ENCODE measurements at places on chromosomes 3 and 15.

DNA sequence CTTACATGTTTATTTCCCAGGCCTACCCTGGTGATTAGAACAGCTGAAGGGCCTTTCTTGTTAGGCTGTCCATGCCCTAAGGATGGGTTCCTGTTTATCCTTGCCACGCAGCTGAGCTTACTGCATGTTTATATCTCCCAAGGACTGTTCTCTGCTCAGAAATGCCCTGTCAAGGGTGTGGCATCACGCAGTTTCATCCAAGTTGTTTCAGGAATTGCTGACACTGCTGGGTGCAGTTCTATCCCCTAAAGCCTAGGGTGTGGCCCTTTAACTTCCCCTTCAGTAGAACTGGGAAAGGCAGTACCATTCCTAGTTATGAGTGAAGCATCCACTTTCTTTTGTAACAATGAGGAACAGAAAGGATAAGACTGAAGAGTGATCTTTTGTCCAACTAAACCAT lies 5.0 kb downstream of the ELL3 start:
- DNase-seq, result no peak

- peak; percentile 40 for DNase-seq
Measured at GRCh38 chr15:40150163-40150925, 10.5 kb upstream of the BUB1B start.

GRCh38 chr3:184574515-184575417 lies 13.2 kb downstream of the EPHB3 start:
- no peak for DNase-seq

GRCh38 chr3:130870423-130870822 lies 23.5 kb upstream of the ATP2C1 start:
- DNase-seq, result no peak

GRCh38 chr3:27728195-27729087 lies 6.3 kb upstream of the EOMES start:
- no peak for DNase-seq

DNA sequence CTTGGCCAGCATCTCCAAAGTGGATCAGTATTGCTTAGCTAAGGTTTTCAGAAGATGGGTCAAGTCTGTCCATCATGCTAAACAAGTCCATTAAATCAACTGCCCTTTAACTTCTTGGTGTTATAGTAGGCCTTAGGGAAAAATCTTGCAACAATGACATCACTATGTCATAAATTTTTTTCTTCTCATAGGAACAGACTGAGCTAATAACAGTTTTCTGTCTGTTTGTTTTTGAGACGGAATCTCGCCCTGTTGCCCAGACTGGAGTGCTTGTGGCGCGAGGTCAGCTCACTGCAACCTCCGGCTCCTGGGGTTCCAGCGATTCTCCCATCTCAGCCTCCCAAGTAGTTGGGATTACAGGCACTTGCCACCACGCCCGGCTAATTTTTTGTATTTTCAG lies 94.2 kb downstream of the EFL1 start:
- no peak for DNase-seq

DNA sequence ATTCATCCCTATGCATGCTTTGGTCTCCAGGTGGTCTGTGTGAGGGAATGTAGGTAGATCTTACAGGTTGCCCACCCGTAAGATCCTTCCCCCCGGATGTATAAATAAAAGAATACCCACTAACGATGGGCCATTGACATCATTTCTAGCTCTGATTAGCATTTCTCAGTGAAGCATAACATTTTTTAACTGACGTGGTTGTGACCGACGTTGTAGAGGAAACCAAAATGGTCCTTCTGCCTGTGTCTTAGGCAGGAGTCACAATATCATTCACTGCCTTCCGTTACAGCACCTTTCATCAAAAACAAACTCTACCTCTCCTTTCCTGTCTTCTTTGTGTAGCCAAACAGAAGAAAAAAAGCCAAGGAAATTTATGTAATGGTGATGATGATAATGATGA lies 27.3 kb upstream of the UMPS start:
- no peak for DNase-seq

- no peak for DNase-seq
Measured at GRCh38 chr3:10330319-10330718, 9.4 kb upstream of the SEC13 start.

GRCh38 chr15:20645956-20646355 lies 104.4 kb upstream of the GOLGA6L6 start:
- DNase-seq, result no peak

GRCh38 chr15:89004726-89005030 lies 83.6 kb upstream of the ABHD2 start:
- DNase-seq, result no peak

GRCh38 chr3:165883863-165884478 lies 46.7 kb upstream of the BCHE start:
- DNase-seq, result no peak

DNA sequence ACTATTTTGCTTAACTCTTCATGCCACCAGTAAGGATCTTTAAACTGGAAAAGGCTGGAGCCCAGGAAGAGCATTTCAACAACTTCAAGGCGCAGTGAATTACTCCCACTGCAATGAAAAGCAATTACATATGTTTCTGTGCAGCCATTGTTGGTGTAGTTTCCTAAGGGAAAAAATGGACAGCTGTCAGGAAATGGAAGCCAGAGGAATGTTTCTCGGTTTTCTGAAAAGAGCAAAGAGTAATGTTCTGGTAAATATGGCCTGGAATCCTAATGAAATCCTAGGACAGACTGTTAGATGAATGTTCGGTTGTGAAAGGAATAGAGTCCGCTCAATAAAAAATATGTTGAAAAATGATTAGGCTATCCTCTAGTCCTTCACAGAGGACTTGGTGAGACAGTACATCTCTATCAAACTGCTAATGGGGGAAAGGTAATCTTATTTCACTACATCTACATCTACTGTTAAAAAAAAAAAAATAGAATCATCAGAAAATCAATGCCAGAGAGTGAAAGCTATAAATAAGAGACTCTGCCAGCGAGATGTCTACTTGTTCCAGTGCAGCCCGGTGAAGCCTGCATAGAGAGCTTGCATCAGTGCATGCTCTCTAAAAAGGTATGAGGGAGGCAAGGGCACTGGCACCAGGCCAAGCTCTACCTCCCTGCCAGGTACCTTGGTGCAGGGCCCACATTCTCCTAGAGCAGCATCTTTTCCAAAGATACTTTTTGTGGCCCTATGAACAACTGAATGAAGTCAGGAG lies 68.2 kb upstream of the TJP1 start:
- DNase-seq, result no peak

GRCh38 chr3:23993556-23994243 lies 48.6 kb downstream of the NR1D2 start:
- DNase-seq, result no peak

DNA sequence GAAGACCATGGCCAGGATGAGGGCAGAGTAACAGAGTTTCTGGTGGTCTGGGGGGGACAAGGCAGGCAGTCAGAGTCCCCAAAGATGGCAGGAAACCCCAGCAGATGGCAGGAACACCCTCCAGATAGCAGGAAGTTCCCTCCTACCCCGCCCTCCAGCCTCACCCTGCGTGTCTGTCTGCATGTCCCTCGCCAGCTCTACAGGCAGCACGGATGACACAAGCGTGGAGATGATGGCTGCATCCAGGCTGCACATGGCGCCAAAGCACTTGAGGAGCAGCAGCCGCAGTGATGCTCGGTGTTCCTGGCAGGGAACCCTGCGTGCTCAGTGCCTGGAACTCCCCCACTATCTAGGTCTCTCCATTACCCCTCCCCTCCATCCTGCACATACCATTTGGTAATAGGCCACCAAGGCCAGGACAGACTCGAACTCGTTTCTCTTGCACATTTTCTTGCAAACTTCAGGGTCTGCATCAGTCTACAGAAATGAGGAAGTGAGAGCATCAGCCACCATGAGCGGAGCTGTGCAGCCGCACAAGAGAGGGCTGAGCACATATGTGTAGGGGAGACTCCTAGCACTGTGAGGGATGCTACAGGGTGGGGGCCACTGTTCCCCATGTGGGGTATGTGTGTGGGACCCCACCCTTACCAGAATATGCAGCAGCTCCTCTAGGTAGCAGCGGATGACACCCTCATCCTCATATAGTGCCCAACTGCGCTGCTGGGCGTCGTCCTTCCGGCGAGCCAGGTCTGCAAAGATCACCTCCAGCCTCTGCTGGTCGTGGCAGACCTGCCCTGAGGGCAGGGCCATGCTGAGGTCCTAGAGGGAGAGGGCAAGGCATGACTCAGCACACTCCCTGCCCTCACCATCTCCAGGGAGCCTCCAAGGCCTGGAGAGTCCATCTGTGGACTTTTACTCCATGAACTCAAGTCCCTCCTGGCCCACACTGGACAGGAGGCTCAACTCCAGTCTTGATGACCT lies 6.0 kb downstream of the NCKIPSD start:
- no peak for DNase-seq

DNA sequence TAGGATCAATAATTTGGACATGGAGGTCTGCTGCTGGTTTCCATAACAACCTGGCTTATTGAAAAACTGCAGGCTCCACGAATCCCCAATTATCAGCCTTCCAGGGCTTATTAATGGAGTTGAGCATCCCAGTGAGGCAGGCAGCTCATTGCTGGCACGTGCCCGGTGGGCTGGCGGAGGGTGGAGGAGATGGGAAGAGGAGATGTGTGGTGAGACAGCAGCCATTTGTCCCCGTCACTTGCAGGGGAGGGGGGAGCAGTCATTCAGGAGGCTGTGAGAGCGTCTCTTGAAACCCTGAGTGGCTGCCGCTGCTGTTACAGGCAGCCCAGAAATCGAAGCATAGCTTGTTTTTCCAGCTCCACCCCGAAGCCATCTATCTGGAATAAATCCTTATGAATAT lies 70.6 kb downstream of the GAP43 start:
- no peak for DNase-seq

GRCh38 chr3:108136561-108137459 lies 46.0 kb upstream of the CD47 start:
- DNase-seq, result no peak

DNA sequence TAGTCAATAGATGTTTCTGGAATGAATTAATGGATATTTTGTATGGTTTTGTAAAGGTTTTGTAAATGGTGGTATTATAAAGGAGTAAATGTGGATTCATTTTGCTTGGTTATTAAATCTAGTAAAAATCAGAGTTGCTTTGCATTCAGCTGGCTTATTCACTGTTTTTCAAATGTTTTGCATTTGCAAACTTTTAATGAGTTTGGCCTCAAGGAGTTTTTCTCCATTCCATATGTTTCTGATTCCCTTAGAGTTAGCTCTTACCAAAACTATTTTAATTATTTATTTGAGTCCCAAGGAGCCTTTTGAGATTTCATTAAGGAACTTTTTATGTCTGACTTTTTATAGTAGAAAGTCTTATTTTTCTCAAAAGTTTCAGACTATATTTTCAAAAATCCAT lies 992.2 kb downstream of the DIPK2A start:
- no peak for DNase-seq

DNA sequence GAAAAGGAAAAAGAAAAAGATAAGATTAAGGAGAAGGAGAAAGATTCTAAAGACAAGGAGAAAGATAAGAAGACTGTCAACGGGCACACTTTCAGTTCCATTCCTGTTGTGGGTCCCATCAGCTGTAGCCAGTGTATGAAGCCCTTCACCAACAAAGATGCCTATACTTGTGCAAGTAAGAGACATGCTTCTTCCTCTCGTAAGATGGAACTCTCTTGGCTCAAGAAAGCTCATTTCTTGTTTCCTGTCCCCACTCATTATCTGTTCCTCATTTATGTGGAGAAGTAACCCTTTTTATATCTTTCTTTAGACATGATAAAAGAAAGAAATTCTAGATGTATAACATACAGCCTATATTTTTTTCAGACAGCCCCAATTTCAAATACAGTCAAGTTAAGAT lies 101.4 kb downstream of the KLHL25 start:
- DNase-seq, result no peak

DNA sequence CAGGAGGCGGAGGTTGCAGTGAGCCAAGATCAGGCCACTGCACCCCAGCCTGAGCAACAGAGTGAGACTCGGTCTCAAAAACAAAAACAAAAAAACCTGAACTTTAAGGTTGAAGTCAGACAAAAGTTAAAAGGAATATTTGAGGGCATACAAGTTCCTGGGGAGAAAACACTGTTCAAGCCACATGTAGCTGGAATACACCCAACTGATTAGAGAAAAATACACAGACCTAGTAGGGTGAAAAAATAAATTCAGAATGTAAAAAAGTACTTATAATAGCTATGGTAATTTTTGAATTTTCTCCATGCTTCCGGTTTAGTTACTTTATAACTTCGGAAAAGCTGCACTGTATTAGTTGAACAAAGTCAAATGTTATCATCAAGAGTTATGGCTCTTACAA lies 42.6 kb upstream of the SNTN start:
- no peak for DNase-seq

GRCh38 chr3:37308247-37308646 lies 133.9 kb upstream of the LRRFIP2 start:
- DNase-seq, result no peak

DNA sequence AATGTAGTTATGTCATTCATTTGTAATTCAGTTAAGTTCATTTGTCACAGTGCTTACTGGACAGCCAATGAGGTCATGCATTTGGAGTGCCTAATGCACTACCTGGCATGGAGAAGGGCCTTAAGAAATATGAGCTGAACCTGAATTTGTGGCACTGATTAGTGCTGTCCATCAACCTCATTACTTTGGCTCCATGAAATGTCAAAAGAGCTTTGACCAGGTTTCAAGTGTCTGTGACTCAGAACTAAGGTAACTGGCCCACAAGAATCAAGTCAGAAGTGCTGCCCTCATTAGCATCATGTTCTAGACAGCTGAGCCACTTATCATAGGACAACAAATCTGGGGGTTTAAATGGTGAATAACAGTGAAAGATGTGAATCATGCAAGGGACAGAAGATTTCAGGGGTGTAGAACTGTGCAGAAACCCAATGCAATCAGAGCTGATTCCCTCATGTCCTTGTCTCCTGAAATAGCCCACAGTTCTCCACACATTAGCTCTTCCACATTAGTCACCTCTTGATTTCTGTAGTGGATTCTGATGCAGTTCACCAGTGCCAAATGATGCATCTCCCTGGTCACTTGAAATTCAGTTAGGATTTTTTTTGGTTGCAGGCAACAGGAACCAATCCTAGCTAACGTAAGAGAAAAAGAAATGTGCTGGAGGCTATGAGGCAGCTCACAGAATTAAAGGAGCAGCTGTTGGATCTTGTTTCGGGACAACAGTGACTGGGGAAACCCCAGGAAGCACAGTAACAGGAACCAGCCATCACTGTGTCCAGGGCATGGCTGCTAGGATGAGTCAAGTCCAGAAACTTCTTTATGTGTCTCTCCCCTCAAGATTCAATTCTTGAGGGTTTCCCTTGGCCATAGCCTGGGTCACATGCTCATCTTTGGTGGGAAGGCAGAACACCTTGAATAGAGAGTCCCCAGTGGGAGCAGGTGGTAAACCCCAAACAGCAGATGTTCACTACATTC lies 38.7 kb downstream of the CHST2 start:
- DNase-seq, result peak; percentile 56

DNA sequence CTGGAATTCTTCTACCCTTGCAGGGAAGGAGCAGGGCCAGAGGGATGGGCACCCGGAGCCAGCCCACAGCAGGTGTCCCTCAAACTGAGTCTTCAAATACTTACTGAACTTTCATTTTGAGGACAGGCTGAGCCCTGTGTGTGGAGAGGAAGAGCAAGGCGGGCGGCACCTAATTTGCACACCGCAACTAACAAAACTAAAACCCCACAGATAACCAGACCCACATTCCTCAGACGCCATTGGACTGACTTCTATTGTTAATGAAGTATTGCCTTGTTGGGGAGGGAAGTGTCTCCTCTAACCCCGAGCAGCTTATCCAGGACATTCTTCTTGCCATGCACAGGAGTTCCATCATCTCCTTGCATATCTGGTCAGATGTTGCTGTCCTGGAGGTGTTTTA lies 105.2 kb upstream of the NR2E3 start:
- DNase-seq, result no peak

Measured in stromal cell of bone marrow (primary cell).